ENCODE measurements at places on chromosomes 12 and 14.

DNA sequence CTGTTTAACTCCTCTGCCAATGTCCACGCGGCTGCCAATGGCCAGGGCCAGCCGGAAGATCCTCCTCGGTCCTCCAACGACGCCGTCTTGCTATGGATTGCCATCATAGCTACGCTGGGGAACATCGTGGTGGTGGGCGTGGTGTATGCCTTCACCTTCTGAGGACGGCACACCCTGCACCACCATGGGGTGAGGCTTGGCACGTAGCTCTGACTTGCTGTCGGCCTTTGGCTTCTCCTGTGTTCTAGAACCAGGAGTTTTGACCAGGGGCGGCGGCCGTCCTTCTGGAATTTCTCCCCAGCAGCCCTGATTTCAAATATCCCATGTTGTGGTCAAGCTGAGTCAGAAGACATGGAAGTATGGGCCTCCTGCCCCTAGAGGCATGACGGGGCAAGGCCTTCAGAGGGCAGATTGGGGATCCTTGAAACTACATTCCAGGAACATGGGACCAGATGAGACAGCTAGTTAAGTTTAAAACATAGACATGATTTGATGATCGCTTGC, 47.5 kb downstream of the C14orf132 start:
- DNase-seq, result no peak

GRCh38 chr14:87491816-87492215, 501.2 kb downstream of the GALC start:
- no peak for DNase-seq

DNA sequence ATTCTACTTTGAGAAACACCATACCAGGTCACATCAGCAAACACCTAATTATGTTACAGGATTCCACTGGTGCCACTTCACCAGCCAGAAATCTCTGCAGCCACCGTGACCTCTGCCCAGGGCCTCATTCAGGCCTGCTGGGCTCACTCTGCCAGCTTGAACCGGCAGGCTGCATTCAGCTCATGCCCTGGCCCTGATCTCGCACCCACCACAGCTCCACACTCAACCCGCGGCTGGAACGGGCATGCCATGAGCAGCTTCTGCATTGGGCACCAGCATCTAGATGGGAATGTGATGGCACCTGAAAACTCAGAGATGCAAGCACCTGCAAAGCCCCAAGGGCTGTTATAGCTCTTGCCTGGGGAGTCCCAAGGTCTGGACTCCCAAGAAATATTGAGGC, 168.7 kb downstream of the DPY19L2 start:
- DNase-seq, result no peak

DNA sequence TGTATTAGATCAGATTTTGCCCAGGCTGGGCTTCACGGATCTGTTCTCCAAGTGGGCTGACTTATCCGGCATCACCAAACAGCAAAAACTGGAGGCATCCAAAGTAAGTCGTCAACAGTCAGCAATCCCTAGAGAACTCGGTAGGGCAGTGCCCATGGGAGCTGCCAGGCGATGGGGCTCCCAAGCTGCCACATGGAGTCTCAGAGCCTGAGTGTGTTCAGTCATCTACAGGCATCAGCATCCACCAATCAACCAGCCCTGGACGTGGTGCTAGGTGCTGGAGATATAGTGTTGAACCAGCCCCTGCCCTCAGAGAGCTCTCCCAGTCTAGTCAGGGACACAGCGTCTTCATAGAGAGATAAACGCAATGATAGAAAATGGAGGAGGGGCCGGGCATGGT, 6.9 kb downstream of the SERPINA4 start:
- DNase-seq, result no peak

DNA sequence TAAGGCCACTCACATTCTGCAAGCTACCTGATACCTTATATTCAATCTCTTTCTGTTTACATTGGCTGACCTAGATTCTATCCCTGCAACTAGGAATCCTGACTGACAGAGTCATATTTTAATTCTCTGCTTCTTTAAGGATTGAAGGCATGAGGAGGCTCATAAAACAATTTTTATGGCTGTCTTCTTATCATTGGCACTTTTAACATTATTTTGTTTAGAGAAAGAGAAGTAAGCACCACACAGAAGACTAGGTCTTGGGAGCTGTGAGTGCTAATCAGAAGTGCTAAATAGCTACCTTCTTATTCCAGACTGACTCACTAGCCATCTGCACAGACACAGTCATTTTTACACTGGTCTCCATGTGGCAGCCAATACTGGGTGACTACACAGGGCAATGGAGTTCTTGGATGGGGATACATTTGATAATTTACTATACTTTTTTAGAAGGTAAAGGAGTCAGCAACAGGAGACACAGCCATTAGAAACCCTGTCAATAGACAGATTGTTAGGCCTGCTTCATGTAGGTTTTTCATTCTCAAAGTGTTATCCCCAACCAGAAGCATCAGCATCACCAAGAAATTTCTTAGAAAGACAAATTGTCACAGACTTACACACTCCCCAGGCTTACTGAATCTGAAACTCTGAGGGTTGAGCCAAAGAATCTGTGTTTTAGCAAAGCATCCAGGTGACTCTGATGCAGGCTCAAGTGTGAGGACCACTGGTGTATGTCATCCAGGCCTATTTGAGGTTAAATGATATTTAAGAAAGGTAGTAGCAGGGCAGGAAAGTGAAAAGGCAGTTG, 214.1 kb downstream of the DUSP6 start:
- no peak for DNase-seq

- DNase-seq, result no peak
These were observed 11.8 kb downstream of the ALG10B start for GRCh38 chr12:38328306-38328895.

- DNase-seq, result no peak
These were observed 43.9 kb upstream of the MDM1 start for GRCh38 chr12:68375756-68376695.

- DNase-seq, result no peak
These were observed 939 bp downstream of the TGFB3 start for GRCh38 chr14:75980856-75981255.

- DNase-seq, result no peak
These were observed 8.1 kb downstream of the TMEM260 start for GRCh38 chr14:56587701-56588100.

GRCh38 chr14:26191123-26191522, 406.7 kb downstream of the NOVA1 start:
- DNase-seq, result no peak

DNA sequence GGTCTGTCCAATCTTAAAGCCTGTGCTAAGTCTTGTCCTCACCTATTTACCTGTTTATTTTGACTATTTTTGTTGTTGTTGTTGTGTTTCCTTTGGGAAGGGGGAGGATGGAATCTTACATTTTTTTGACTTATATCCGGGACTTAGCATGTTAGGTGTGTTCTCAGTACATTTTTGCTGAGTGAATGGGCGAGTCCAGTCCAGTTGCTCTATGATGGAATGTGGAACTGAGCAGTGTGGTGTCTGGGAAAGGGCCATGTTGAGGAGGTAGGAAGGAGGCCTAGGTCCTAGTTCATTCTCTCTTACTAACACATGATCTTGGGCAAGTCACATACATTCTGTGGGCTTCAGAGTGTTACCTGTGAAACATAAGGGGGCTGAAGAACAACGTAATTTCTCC, 80.9 kb upstream of the SLC38A2 start:
- no peak for DNase-seq

- DNase-seq, result no peak
These were observed 1.2 kb upstream of the RHOJ start for GRCh38 chr14:63203015-63203414.

DNA sequence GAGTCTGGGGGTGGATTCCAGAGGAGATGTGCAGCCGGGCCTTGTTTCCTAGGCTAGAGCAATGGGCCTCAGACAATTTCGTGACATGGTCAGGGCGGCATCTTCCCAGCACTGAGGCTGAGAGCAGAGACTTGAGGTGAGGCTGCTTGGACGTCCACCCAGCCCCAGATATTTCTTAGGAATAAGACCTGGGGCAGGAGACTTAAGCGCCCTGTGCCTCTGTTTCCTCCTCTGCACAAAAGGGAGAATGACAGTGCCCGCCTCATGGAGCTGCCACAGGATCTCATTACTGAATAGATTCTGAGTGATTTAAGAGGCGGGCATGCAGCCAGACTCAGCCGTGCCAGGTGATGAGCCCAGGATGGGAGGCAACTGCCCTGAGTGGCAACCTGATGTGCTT, 297.9 kb upstream of the SFSWAP start:
- no peak for DNase-seq

DNA sequence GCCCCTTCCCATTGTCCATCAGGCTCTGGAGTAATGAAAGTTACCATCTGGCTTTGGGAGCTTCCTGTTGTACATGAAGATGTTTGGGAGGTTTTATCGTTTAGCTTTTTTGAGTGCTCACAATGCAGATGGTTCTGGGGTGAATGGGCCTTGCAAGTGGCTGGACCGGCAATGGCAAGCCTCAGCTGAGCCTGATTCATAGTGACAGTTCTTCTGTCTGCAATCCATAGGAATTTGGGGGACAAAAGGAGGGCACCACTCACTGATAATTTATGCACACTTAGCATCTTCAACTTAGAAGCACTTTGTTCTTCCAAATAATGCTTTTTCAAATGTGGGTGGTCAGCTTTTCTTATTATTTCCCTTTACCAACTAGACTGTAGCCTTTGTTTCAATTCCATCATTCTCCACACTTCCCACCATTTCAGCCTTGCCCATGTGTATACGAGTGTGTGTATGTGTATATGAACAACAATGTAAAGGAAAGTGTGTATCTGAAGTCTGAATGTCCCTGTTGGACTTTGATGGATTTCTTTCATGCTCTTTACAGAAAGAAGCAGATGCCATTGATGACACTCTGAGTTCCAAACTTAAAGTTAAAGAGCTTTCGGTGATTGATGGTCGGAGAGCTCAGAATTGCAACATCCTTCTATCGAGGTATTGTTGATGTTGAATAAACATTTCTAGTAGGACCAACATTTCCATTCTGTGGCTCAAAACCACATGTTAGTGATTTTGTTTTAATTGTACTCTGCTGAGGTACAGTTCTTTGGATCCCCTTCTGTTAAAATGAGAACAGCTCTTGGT, 125.5 kb downstream of the GPR135 start:
- DNase-seq, result no peak

DNA sequence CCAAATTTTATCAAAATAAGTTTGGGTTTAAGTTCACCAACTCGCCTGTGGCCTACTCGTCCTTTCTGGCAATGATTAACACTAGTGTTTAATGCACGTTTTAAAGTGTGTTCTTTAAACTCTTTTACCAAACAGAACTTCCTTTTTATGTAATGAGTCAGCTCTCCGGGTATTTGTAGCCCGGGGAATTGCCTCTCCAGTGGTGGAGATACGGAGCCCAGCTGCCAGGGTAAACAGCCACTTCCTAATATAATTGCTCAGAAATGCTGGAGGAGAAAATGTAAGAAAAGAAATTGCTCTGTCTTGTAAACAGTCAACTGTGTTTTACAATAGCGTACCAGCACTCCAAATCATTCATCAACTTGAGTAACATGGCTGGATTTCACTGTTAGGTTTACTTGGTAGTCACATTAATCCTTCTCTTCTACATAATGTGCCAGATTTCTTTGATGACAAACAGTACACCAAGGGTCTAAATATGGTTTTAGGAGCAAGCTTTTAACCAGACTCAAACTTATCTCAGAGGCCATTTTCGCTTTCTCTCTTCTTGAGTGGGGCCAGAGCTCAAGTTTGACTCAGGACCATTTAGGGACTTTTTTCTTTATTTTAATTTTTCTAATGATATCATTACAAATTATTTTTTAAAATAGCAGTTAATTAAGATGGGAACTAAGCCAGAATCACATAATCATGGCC, 101.2 kb upstream of the SLC38A2 start:
- DNase-seq, result no peak

DNA sequence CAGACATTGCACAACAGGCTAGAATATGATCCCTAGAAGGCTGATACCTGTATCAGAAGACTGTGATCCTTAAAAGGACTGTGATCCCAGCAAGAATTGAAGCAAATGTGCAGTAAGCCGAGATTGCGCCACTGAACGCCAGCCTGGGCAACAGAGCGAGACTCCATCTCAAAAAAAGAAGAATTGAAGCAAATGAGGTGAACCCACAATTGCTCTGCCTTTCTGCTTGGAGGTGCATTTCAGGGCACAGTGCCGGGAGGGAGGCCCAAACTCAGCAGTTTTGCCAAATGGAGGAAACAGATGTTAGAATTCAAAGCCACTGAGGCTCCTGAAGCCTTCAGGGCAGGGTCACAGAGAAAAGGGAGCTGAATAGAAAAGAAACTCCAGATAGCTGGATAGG, 61.1 kb upstream of the COCH start:
- DNase-seq, result no peak

DNA sequence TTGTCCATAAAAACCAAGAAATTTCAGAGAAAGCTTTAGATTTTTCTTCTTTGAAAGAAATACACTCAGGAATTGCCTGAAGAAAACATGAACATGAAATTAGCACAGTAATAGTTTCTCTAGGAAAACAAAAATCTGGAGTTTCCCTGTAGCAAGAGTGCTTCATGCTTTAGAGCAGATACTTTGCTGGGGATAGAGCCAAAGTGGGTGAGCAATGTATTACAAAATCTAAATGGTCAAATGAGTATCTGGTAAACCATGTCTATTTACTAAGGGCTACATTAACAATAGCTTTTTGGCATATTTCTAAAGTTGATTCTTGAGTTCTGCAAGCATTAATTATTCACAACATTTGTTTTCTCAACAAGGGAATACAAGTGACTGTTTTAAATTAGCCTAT, 26.2 kb downstream of the AVPR1A start:
- DNase-seq, result no peak

GRCh38 chr12:48302161-48302911, 48.4 kb downstream of the ZNF641 start:
- no peak for DNase-seq

DNA sequence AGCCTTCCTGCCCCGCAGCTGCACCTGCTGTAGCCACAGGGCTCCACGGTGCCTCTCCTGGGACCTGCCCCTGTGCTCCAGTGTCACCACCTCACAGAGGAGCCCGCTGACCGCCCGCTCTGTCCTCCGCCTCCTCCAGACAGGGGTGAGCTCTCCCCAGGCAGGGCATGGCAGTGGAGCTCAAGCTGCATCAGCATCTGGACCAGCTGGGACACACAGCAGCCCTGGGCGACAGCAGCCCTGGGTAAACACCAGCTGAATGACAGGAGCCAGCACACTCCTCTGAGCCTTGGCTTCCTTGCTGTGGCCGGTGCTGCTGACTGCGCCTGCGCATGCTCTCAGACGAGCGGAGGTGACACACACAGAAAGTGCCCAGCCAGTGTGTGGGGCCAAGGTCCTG, 22.0 kb downstream of the CHGA start:
- DNase-seq, result no peak

DNA sequence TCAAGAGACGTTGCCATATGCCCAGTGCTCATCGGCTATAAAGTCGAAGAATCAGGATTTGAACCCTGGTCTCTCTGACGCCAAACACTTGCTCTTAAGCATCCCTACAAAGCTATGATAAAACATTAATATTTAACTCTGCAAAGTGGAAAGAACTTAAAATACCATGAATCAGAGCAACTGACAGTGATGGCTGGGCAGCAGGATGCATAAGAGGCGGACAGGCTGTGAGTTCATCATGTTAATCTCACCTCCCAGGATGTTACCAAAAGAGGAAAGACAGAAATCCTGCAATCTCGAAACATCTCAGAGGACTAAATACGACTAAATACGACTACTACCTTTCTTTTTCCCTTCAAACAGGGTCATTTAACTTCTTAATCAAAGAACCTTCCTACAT, 5.8 kb downstream of the DICER1 start:
- no peak for DNase-seq

- DNase-seq, result no peak
These were observed 194.3 kb downstream of the CPNE8 start for GRCh38 chr12:38711054-38711453.
